Caco-2 (cell line): ENCODE measurements at places on chromosomes 2 and 18. TPM values are rescaled to one million over a fixed set of nuclear protein-coding genes. Genes with fewer than 3 reads are reported as not detected.

The SLC4A5 gene
- total RNA-seq, result 1.9 and 2.2 TPM in 2 replicates

DNA sequence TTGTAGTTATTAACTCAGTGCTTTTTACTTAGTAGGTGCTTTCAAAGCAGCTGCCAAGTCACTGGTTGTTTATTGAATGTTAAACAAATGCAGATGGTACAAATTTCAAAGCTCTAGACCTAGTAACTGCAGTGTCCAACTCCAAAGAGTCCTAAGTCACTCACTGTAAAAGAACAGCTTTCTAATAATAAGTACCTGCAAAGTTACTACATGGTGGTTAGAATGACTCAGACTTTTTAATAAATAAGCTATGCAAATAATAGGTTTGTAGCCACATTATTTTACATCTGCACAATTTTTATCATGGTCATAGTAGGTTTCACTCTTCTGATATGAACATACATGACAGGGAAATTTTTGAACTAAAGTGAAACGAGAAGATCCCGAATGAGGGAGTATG, 1620.4 kb upstream of the CELF4 start:
- H3K27me3 ChIP-seq, result no peaks in the 10 kb centered on the region
- H3K27ac ChIP-seq, result no peak overlapping the region
- no peak overlapping the region for H3K4me3 ChIP-seq
- peaks cover 4% of the 10 kb centered on the region; the same call in 1 of the 2 replicates for H3K4me1 ChIP-seq
- no peaks in the 10 kb centered on the region for H3K36me3 ChIP-seq
- DNase-seq, result no peak

The CNDP1 gene
- 0.48 TPM in 1 of 2 replicates, not detected in the other for total RNA-seq

The OTX1 gene
- 14.4 and 16.0 TPM in 2 replicates for total RNA-seq

- H3K36me3 ChIP-seq, result no peaks in the 10 kb centered on the region
- no peak overlapping the region for H3K4me3 ChIP-seq
- no peak for DNase-seq
- H3K4me1 ChIP-seq, result no peaks in the 10 kb centered on the region
- no peak overlapping the region for H3K27ac ChIP-seq
Observed at GRCh38 chr2:85240055-85240454, 87.7 kb downstream of the TGOLN2 start.

The RFTN2 gene
- total RNA-seq, result 0.18 TPM in 1 of 2 replicates, not detected in the other

GRCh38 chr2:204545861-204546735, 823 bp downstream of the PARD3B start:
- H3K27me3 ChIP-seq, result no peaks in the 10 kb centered on the region

DNA sequence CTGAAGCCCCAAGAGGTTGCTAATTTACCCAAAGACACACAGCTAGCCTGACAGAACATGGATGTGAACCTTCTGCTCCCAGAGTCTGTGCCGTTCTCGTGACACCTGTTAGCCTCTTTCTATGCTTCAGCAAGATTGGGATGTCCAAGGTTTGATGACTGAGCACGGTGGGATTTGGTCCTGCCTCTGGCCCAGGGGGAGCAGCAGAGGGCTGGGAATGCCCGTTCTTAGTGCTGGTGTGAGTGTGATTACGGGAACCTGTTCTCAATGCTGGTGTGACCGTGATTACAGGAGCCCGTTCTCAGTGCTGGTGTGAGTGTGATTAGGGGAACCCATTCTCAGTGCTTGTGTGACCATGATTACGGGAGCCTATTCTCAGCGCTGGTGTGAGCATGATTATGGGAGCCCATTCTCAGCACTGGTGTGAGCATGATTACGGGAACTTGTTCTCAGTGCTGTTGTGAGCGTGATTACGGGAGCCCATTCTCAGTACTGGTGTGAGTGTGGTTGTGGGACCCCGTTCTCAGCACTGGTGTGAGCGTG, 67.3 kb upstream of the SNTG2 start:
- no peaks in the 10 kb centered on the region for H3K4me1 ChIP-seq
- no peaks in the 10 kb centered on the region for H3K27me3 ChIP-seq
- H3K4me3 ChIP-seq, result no peak overlapping the region
- no peak for DNase-seq
- H3K36me3 ChIP-seq, result no peaks in the 10 kb centered on the region
- no peak overlapping the region for H3K27ac ChIP-seq

GRCh38 chr2:218993345-218994315, at the start of gene CRYBA2:
CRYBA2 (minus strand) TSS chr2:218993422; CDS start chr2:218993176, 246 bp downstream.
- H3K27ac ChIP-seq, result no peak within 1 kb of the TSS
- H3K36me3 ChIP-seq, result no peaks in the 10 kb centered on the region
- H3K4me3 ChIP-seq, result peak within 1 kb of the TSS; percentile 26
- no peak for DNase-seq
- peaks cover 6% of the 10 kb centered on the region for H3K27me3 ChIP-seq
- peaks cover 8% of the 10 kb centered on the region for H3K4me1 ChIP-seq

DNA sequence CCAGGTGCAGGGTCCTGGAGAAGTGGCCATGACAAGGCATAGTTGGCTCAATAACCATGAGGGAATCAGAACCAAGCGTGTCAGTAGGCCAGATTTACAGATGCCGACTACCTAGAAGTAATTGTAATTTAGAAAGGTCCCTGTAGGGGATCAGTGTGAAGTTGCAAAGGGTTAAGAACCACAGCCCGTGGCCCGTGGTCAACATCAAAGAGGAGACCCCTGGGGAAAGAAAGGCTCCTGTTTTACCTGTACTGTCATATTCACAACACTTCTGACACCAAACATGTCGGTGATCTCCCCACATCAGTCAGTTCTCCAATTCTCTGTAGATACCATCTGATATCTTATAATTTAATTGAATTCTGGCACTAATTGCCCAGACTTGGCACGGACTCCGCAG, 31.0 kb downstream of the SP100 start:
- no peak overlapping the region for H3K27ac ChIP-seq
- no peak overlapping the region for H3K4me3 ChIP-seq
- no peak for DNase-seq
- no peaks in the 10 kb centered on the region for H3K27me3 ChIP-seq
- no peaks in the 10 kb centered on the region for H3K36me3 ChIP-seq

The EVA1A gene
- total RNA-seq, result 0.25 and 0.53 TPM in 2 replicates

DNA sequence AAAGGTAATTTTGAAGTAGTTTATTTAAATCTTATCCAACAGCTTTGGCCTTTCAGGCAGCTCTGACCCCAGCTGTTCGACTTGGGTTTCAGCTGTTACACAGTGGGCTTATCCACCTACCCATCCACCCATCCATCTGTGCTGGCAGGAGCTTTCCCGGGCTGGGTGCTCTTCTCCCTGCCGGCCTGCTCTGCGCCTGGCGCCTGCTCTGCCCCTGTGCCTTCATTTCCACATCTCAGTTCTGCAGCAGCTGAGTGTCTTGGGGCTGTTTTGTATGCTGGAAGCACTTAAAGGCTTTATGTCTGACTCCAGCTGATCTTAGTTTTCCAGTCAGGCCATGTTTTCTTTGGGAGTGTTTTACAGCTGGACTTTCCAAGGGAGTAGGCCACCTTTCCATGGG, 24.2 kb downstream of the LDLRAD4 start:
- H3K27ac ChIP-seq, result no peak overlapping the region
- H3K4me3 ChIP-seq, result no peak overlapping the region
- no peak for DNase-seq
- no peaks in the 10 kb centered on the region for H3K4me1 ChIP-seq
- H3K27me3 ChIP-seq, result no peaks in the 10 kb centered on the region

The MYCN gene
- total RNA-seq, result 46.6 and 54.4 TPM in 2 replicates

DNA sequence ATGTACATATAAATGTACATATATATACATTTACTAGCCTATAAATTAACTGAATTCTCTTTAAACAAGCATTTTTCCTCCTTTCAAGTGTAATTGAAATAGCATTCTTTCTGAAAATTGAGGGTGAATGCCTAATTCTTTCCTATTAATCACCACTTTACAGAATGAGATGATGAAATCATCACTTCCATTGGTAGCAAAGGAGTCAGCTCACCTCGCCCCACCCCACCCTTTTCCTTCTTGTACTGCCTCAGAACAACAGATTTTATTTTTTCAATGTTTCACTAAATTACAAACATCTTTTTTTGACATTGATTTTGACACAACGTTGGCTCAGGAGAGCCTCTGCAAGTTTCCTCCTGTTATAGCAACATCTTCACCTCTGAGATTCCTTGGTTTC, 181.9 kb upstream of the CDH7 start:
- no peaks in the 10 kb centered on the region for H3K27me3 ChIP-seq
- no peak overlapping the region for H3K4me3 ChIP-seq
- no peak overlapping the region for H3K27ac ChIP-seq
- no peaks in the 10 kb centered on the region for H3K36me3 ChIP-seq

- H3K4me1 ChIP-seq, result no peaks in the 10 kb centered on the region
- H3K27ac ChIP-seq, result no peak overlapping the region
- H3K36me3 ChIP-seq, result no peaks in the 10 kb centered on the region
- no peaks in the 10 kb centered on the region; the same call in 1 of the 2 replicates for H3K27me3 ChIP-seq
- no peak for DNase-seq
Observed at GRCh38 chr18:59910967-59911366, 11.2 kb downstream of the PMAIP1 start.

- H3K27me3 ChIP-seq, result no peaks in the 10 kb centered on the region
- no peaks in the 10 kb centered on the region for H3K36me3 ChIP-seq
- DNase-seq, result no peak
- H3K27ac ChIP-seq, result no peak overlapping the region
- H3K4me3 ChIP-seq, result no peak overlapping the region
Observed at GRCh38 chr2:73418343-73418742, 32.7 kb downstream of the ALMS1 start.

- no peak overlapping the region for H3K4me3 ChIP-seq
- H3K27me3 ChIP-seq, result no peaks in the 10 kb centered on the region
- DNase-seq, result no peak
- H3K36me3 ChIP-seq, result no peaks in the 10 kb centered on the region
- no peaks in the 10 kb centered on the region for H3K4me1 ChIP-seq
- H3K27ac ChIP-seq, result no peak overlapping the region
Observed at GRCh38 chr18:75307530-75307929, 96.9 kb downstream of the TSHZ1 start.

DNA sequence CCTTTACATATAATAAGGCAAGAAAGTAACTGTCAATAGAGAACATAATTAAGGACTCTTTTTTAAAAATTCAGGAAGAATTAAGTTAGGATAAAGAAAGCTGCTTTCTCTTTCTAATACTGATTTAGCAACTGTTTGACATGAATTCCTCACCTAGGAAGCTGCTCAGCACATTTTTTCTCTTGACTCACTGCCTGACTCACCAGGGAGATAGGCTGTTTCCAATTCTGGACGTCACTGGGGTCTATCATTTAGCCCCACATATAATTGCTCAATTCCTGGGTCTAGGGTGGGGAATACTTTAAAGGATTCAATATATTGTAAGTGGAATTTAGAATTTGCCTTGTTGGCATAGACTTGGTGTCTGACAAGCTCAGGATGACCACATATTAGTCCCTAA, 50.8 kb upstream of the UGP2 start:
- no peaks in the 10 kb centered on the region for H3K27me3 ChIP-seq
- H3K4me1 ChIP-seq, result no peaks in the 10 kb centered on the region; the same call in 1 of the 2 replicates
- no peaks in the 10 kb centered on the region for H3K36me3 ChIP-seq
- H3K27ac ChIP-seq, result no peak overlapping the region
- DNase-seq, result no peak

GRCh38 chr18:31206071-31206470, 43.4 kb upstream of the DSC1 start:
- H3K4me3 ChIP-seq, result no peak overlapping the region
- H3K4me1 ChIP-seq, result peaks cover 14% of the 10 kb centered on the region
- no peak overlapping the region for H3K27ac ChIP-seq
- H3K27me3 ChIP-seq, result no peaks in the 10 kb centered on the region
- H3K36me3 ChIP-seq, result no peaks in the 10 kb centered on the region
- no peak for DNase-seq

- no peak overlapping the region for H3K27ac ChIP-seq
- peaks cover 16% of the 10 kb centered on the region for H3K4me1 ChIP-seq
- H3K36me3 ChIP-seq, result no peaks in the 10 kb centered on the region
- no peaks in the 10 kb centered on the region for H3K27me3 ChIP-seq
- H3K4me3 ChIP-seq, result no peak overlapping the region
- DNase-seq, result no peak
Observed at GRCh38 chr18:46050268-46050667, 21.8 kb downstream of the PSTPIP2 start.

DNA sequence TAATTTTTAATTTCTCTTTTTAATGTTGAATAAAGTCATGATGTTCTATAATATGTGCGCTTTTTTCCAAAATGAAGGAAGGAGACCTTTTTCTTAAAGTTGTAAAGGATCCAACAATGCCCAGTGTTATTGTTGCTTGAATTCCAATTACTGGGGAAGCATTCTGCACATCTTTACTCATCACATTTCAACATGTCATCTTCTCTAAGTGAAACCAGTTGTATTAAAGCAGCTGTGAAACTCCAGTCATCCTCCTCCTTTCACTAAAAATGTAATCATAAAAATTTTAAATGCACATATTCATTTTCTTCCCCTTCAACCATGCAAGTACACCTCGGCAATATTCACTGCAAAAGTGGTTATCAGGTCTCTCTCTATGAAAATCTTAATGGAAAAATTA, 722.7 kb downstream of the TSN start:
- no peak for DNase-seq
- H3K27me3 ChIP-seq, result no peaks in the 10 kb centered on the region
- H3K4me1 ChIP-seq, result no peaks in the 10 kb centered on the region
- no peak overlapping the region for H3K27ac ChIP-seq
- no peak overlapping the region for H3K4me3 ChIP-seq

DNA sequence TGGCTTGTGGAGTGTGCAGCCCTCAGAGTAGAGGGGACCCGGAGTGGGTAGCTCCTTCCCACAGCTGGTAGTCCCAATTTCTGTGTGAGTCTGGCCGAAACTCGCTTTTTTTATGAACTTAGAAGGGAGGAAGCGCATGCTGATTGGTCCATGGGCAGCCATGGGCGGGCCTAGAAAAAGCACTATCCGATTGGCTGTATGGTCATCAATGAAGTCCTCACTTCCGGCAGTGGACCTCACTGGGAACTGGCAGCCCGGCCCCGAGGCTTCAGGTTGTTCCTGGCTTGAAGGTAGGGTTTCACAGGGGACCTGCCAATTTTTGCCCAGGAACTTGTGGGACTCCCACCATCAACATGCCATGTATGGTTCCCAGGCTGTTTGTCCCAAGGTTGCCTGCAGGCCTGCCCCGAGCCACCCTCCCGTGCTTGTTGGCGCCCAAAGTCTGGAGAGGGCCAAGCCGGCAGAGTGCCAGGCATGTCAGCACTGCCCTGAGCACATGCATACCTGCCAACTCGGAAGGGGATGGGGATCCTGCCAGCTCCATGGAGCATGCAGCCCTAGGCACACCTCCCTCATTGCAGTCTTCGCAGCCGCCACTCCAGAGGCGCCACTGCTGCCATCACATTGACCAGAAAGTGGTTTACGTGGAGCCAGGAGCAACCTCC, 98.5 kb downstream of the ATP9B start:
- no peaks in the 10 kb centered on the region for H3K36me3 ChIP-seq
- no peaks in the 10 kb centered on the region for H3K4me1 ChIP-seq
- H3K27ac ChIP-seq, result no peak overlapping the region
- no peak overlapping the region for H3K4me3 ChIP-seq
- H3K27me3 ChIP-seq, result no peaks in the 10 kb centered on the region
- DNase-seq, result no peak

- no peak for DNase-seq
- H3K27ac ChIP-seq, result no peak overlapping the region
- H3K4me3 ChIP-seq, result no peak overlapping the region
Observed at GRCh38 chr2:130785466-130786055, 30.2 kb downstream of the AMER3 start.
